ENCODE measurements at places on chromosomes 2 and 18.

- no peak for DNase-seq
Observed at GRCh38 chr2:68747900-68748299, 13.3 kb downstream of the ARHGAP25 start.

GRCh38 chr2:143632751-143633374 lies 503.6 kb downstream of the ARHGAP15 start:
- no peak for DNase-seq

DNA sequence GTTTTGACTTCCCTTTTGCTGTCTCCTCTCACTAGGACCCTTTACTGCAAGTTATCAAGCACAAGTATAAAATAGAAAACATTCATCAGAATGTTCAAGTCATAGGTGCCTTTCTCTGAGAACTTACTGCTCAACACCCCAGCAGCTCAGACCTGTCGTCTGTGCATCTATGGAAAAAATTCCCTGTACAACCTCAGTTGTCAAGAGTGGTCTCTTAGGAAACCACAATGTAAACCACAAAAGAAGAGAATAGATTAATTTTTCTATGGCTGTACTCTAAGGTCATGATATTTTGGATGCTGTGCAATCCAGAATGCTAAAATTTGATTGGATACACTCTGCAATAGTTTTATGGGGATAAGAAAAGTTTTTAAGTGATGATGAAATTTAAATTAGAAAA lies 84.1 kb downstream of the RBMS1 start:
- DNase-seq = no peak

DNA sequence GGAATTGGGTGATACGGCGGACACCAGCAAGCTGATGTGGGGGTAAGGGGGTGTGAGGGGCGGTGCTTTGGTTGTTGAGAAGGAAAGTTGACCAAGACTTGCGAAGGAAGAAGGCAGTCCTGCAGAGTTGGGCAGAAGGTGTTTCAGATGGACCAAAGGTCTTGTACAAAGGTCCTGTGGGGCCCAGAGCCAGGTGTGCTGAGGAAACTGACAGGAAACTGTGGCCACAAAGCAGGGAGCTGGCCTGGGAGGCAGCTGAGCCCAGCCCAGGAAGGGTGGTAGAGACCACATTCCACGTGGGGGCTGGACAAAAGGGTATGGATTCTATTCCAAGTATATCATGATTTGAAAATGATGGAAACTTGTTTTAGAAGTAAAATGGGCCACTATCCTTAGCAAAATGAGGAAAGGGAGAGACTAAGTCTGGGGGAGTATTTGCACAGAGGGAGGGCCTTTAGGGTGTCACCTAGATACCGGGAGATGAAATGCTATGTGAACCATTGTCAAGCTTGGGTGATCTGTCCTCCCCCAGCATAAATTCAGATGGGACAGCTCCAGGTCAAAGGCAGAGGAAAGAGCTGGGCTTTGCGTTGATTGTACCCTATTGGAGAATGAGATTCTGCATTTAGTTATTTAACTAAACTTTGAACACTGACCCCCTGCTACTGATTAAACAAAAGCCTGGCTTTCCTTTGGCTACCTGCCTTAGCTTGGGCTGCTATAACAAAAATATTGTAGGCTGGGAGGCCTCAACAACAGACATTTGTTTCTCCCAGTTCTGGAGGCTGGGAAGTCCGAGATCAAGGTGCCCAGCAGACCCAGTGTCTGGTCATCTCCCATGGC lies 4.3 kb upstream of the EDAR start:
- DNase-seq = no peak

- DNase-seq = no peak
Observed at GRCh38 chr18:74806700-74807416, 209.2 kb downstream of the ZNF407 start.

DNA sequence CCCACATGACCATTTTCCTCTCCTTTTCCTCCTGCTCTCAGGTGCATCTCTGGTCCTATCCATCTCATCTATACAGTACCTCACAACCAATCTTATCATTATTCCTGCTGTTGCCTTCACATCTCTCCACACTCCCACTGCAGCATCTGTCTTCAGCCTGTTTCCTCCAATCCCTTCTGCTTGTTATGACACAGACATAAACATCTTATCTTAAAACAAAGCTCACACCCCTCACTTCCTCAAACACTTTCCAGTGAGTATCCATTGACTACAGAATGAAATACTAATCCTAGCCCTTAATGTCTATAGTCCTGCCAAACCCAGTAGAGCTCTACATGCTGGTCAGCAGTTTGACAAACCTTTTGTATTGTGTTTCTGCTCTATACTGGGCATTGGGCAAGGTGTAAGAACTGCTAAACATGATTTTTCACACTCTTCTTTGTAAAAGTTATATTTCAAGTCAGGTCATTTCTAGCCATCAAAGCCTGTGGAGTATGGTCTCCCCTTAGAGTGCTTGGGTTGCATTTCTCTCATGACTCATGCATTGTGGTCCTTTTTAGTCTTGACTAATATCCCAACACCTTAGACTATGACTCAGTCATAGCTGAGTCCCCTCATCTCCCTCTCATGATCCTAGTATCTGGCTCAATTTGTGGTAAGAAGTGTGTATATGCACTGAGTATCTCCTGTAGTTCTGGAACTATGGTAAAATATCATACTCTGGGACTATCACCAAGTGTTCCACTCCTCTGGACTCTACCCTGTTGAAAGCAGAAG lies 187.0 kb downstream of the CYRIA start:
- DNase-seq = no peak

DNA sequence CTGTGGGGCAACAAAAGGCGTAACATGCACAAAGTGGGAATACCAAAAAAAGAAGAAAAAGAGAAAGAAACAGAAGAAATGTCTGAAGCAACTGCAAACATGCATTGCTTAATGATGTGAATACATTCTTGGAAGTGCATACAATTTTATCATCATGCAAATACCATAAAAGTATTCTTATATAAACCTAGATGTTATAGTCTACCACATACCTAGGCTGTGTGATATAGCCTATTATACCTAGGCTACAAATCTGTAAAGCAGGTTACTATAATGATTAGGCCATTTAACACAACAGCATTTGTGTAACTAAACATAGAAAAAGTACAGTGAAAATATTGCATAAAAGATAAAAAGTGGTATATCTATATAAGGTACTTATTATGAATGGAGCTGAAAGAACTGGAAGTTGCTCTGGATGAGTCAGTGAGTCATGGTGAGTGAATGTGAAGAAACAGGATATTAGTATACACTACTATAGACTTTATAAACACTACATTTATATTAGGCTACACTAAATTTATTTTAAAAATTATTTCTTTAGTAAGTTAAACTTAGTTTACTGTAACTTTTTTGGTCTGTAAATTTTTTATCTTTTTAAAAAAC lies 319.4 kb upstream of the KCNH7 start:
- DNase-seq = no peak

GRCh38 chr2:98559581-98559980 lies 48.7 kb downstream of the COA5 start:
- no peak for DNase-seq

DNA sequence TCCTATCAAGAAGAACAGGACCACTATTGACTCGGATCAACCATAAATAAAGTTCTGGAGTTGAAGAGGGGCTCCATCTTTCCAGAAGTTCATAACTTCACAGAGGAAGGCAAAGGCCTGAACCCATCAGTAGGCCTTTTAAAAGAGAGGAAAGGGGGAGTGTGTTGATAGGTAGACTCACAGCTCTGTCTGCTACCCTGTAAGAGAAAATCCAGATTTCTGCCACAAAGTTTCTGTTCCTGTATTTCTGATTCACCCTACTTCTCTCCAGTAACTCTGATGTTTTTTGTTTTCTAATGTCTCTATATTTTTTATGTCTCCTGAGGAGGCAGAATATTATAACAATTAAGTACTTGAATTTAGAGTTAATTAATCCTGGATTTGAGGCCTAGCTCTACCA lies 564.0 kb downstream of the TNS1 start:
- no peak for DNase-seq
